Lung (tissue), 17 donors: ENCODE measurements at places on chromosomes 1 and 21. TPM values are rescaled to one million over a fixed set of nuclear protein-coding genes. Genes with fewer than 3 reads are reported as not detected.
A peak's percentile ranks its signal among the peaks of the same experiment; 100 is the strongest.

GRCh38 chr1:228735871-228736586 lies 750 bp downstream of the RHOU start:
- no peaks in the 10 kb centered on the region for H3K27me3 ChIP-seq
- peak overlapping the region; percentile 85 for H3K4me3 ChIP-seq
- peaks cover 48% of the 10 kb centered on the region for H3K4me1 ChIP-seq

DNA sequence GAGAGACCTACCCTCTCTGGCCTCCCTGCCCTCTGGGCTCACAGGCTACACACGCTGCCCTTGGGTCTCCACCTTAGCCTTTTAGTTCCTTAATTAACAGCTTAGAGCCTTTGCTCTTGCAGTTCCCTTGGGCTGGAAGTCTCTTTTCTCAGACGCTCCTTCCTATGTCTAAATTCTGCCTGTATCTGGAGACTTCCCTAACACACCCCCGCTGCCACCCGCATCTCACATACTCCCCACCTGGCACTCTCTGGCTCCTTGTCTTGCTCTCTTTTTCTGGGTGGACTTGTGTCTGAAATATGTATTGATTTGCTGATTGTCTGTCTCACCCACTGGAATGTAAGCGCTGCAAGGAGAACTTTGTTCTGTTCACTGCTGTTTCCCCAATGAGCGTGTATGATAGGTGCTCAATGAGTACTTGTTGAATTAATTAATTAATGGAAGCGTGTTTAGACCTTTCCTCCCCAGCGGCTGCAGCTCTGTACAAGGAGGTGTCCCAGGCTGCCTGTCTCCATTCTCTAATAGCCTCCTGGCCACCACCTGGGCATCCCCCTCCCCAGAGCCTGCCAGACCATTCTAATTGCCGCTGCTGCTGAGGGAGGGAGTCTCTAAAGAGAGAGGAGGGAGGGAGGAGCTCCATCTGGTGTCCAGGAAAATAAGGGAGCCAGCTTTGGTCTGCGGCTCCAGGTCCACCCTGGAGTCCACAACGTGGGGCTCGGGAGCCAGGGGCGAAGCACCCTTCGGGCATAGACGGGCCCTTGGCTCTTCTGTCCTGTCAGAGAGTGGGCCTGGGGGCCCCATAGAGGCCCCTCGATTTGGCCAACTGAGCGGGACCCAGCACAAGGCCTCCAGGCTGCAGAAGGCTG lies 95.4 kb downstream of the RNF220 start:
- no peaks in the 10 kb centered on the region for H3K36me3 ChIP-seq
- peaks cover 7% of the 10 kb centered on the region for H3K27me3 ChIP-seq
- no peak overlapping the region for H3K4me3 ChIP-seq
- peaks cover 13% of the 10 kb centered on the region for H3K4me1 ChIP-seq

URB1 gene
- total RNA-seq: 17.6 TPM

DNA sequence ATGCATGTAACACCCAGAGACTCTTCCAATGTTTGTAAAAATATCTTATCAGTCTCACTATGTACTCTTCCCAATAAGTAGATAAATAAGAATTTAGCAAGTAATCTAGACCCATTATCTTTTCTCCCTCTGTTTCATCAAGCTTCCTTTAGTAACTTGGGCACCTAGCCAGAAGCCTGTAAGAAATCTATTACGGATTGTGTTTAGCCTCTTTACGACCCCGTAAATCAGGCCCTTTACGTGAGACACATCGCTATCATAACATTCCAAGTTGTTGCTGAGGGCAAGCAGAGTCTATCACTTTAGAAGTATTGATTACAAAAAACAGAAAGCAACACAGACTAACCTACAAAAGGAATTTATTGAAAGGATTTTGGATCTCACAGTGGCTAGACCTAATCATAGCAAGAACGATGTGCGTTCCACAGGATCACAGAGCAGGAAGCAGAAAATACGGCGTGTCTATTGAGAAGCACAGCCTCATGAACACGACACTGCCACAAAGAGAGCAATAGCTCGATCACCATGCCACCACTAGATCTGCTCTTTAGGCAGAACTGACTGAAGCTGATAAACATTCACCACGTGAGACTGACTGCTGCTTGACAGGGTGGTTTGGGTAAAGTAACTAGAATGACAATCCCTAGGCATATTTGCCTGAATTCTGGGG lies 922.1 kb downstream of the AMY1C start:
- peak; percentile 11 for DNase-seq
- no peaks in the 10 kb centered on the region for H3K36me3 ChIP-seq
- H3K27me3 ChIP-seq: no peaks in the 10 kb centered on the region
- no peak overlapping the region for H3K4me3 ChIP-seq
- H3K27ac ChIP-seq: no peak overlapping the region
- H3K4me1 ChIP-seq: no peaks in the 10 kb centered on the region

DNA sequence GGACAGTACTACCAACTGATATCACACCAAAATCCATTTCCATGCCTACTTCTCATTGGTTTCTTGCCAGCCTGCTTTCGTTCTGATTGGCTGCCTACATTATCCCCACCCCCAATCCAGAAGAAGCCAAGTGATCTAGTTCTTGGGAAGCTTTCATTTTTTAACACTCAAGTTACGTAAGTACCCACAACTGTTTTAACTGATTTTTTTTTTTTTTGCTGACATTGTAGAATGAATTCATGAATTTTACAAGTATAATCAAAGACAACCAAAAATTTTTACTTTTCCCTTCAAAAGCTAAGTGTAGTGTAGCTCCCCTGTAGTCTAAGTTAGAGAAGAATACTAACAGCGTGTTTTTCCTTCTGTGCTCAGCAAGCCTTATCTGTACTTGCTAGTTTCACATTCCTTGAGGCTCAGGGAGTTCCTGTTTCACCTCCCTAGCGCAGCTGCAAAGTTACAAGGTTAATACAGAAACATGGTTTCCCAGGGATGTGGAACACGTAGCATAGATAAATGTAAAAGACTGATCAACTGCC lies at the start of gene SLC9C2:
Gene SLC9C2, minus strand, starts transcription at position 17 of the 536 bp plus-strand sequence. CDS start 1,296 bp downstream, outside the sequence.
- no peak within 1 kb of the TSS for H3K27ac ChIP-seq
- H3K4me3 ChIP-seq: no peak within 1 kb of the TSS
- no peaks in the 10 kb centered on the region for H3K36me3 ChIP-seq
- peak; percentile 46 for DNase-seq
- no peaks in the 10 kb centered on the region for H3K27me3 ChIP-seq

DNA sequence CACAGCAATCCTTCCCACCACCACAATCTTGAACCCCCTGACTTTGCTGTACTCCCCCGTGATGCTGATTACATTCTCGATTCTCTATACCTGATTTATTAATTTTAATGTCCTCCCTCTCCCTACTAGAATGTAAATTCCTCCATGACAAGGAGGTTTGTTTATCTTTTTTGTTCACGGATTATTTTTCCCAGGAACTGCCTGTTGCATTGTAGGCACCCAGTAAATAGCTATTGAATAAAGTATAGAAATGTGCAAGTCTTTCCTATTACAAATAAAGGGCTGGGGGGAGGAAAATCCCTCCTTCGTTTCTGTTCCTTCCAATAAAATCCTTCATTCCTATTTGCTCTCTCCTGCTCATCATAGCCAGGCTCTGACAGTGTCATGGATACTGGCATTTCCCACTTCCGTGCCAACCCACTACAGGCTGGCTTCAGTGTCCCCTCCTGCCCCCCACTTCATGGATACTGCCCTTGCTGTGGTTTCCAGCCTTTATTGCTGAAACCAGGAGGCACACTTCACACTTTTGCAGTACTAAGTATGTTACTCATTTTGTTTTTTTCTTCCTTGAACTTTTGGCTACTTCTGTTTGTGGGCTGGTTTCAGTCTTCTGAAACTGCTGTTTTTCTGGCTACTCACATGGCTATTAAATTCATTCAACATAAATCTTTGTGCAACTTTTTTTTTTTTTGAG lies 7.5 kb downstream of the KIF1B start:
- no peak overlapping the region for H3K4me3 ChIP-seq
- peaks cover 12% of the 10 kb centered on the region for H3K4me1 ChIP-seq
- H3K36me3 ChIP-seq: no peaks in the 10 kb centered on the region
- H3K27me3 ChIP-seq: no peaks in the 10 kb centered on the region

DNA sequence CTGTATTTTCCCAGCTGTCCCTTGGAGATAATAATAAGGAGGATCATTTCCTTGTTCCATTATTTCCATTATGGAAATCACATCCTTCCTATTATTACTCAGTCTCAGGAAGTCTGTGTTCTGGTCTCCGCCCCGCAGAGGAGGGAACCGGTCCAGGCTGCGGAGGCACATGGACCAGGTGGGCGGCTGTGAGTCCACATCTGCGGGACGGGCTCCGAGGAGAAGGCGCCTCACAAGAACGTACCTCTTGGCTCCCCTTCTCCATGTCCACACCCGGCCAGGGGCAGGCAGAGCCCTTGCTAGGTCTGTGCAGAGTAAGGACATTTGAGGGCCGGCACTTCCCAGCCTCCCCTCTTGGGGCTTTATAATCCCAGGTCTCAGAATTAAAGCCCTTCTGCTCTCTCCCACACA lies 14.6 kb downstream of the RAB7B start:
- H3K27me3 ChIP-seq: no peaks in the 10 kb centered on the region
- no peaks in the 10 kb centered on the region for H3K36me3 ChIP-seq
- H3K27ac ChIP-seq: no peak overlapping the region
- no peak overlapping the region for H3K4me3 ChIP-seq

DNA sequence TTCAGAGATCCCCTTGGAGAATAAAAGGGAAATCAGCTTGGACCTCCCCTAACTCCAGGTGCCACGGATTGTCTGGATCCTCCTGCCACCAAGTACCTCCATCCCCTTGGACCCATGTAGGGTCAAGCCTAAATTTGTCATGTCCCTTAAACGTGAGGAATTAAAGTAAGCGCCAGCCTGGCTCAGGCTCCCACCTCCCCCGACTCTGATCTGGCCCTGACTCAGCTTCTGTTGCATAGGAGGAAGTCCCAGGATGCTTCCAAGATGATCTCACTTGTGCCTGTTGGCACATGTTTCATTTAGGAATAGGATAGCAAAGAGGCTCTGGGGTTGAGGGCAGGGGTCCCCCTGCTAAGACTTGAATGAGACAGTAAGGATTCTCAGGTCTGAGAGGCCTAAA lies 231.9 kb upstream of the JUN start:
- DNase-seq: no peak
- H3K27ac ChIP-seq: no peak overlapping the region
- no peak overlapping the region for H3K4me3 ChIP-seq
- peaks cover 3% of the 10 kb centered on the region for H3K4me1 ChIP-seq

DNA sequence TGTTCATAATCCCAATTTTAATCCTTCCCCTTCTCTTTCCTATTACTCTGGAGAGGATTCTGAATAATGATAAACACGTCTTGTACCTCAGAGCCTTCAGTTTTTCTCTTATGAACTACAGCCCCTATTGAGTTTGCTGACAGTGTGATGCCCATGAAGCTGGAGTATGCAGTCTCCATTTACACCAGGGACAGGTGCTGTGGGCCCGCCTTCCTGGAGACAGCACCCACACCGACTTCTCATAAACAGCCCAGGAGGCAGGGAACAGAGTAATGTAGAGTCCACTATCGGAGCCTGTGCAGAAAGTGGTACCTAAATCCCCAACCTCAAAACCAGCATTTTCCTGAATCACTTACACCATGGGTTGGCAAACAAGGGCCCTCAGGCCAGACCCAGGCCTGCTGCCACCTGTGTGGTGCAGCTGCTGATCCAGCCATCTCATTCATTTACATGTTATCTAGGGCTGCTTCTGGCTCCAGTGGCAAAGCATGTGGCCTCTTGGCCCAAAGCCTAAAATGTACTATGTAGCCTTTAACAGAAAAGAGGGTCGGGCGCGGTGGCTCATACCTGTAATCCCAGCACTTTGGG lies 95.1 kb upstream of the KRTAP19-8 start:
- H3K4me3 ChIP-seq: no peak overlapping the region
- DNase-seq: no peak
- H3K27me3 ChIP-seq: no peaks in the 10 kb centered on the region
- no peak overlapping the region for H3K27ac ChIP-seq
- H3K36me3 ChIP-seq: no peaks in the 10 kb centered on the region
- H3K4me1 ChIP-seq: peaks cover 23% of the 10 kb centered on the region

PRR9 gene
- total RNA-seq: not detected

GRCh38 chr1:248686815-248687214 lies 15.8 kb downstream of the OR14I1 start:
- H3K36me3 ChIP-seq: no peaks in the 10 kb centered on the region
- H3K4me1 ChIP-seq: no peaks in the 10 kb centered on the region
- H3K4me3 ChIP-seq: no peak overlapping the region
- H3K27ac ChIP-seq: no peak overlapping the region

TEDDM1 gene
- not detected for total RNA-seq

- H3K36me3 ChIP-seq: no peaks in the 10 kb centered on the region
- no peak overlapping the region for H3K27ac ChIP-seq
- peak; percentile 92 for DNase-seq
These were observed 86.8 kb upstream of the CD34 start for GRCh38 chr1:207997486-207998268.

INAVA gene
- total RNA-seq: 17.1 TPM

DNA sequence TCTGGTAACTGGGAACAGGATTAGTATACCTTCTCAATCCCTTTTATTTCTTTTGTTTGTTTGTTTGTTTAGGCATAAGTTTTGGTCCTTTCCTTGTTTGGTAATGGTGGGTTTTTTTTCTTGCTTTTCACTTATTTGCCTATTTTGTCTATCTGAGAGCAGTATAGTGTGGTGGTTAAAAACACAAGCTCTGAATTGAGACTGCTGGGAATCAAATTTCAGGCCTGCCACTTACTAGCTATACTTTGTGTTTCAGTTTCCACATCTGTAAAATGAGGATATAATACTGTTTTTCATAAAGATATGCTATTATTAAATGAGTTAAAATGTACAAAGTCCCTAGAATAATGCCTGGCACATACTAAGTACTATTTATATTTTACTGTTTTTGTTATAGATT lies 81.6 kb upstream of the IVNS1ABP start:
- H3K27me3 ChIP-seq: no peaks in the 10 kb centered on the region
- no peak overlapping the region for H3K27ac ChIP-seq
- no peak for DNase-seq
- H3K36me3 ChIP-seq: no peaks in the 10 kb centered on the region
